Iris pigment epithelial cell (primary cell): ENCODE measurements at places on chromosomes 6 and 20.

GRCh38 chr6:31114541-31114878 is at the start of gene PSORS1C1:
TSS of gene PSORS1C1 (plus strand) at chr6:31114800. CDS start at chr6:31129633, 14,833 bp downstream.
- peak; percentile 93 for DNase-seq

DNA sequence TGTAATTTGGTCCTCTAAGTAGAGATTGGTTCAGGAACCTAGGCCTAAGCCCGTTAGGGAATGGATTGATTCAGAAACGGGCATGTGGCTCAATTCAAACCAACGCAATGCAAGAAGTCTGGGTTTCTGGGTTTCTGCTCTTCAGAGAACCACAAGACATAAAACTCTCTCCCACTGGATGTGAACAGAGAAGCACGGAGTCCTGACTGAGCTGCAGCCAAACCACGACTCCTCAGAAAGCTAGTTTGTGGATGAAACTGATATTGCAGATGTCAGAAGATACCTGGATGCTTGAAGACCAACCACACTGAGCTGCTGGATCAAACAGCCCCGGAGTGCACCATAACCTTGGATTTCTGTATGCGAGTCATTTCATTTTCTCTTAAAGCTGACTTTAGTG is 50.0 kb downstream of the SOD2 start:
- no peak for DNase-seq

DNA sequence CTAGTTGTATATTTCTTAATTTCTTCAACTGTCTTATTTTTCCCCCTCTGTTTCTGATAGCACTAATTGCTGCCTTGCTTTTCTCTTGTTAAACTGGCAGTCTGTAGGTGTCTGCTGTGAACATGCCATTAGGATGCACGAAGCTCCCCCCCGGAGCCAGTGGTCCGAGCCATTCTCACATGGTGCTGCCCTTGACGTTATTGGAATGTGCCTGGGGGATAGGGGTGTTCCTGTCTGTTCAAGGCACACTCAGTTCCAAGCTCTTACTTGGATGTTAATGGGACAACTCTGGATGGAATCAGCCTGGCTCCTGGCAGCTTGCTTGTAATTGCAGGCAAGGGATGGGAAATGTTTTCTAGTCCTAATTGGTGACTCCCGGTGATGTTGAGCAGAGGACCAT is 68.4 kb downstream of the RREB1 start:
- DNase-seq: no peak

DNA sequence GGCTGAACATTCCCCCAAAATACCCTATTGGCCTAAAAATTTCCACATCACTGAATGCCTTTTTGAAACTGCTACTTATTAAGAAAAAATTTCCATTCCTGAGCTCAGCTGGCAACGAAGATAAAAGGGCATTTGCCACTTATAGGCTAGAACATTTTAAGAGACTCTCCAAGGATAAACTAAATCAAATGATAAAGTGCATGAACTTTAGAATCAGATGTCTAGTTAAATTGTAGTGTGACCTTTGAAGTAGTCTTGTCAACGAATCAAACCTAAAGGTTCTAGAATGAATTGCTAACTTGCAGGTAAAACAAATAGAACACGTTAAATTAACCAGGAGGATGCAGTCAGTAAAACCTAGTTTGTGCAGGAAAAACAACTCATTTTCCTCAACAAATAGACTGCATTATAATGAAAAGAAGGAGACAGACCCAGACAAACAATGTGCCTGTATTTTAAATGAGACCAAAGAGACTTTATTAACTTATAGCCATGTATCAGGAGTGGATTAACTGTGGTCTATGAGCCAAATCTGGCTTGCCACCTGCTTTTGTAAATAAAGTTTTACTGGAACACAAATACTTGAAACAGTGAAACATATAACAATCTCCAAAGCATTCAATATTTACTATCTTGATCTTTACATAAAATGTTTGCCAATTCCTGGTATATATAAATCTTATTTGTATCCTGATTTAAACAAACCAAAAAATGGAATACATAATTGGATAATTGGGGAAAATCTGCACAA is 184.4 kb downstream of the MEI4 start:
- DNase-seq: no peak

DNA sequence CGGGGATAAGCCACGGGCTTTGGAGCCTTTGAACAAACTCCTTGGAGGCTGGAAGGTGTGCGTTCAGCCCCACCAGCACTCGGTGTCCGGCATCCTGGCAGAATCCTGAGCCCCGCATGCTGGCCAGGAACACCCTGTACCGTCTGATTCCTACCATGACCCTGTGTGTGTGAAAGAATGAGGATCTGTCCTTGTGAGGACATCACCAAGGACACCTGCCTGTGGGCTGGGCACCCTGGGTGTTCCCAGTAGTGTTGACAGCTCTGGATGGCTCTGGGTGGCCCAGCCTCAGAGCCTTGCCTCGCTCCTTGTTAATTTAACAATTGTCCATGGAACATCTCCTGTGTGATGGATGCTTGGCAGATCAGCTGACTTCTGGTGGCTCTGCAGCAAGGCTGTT is 234.3 kb downstream of the QKI start:
- DNase-seq: no peak
